ENCODE measurements at places on chromosomes 12 and 14. TPM values are rescaled to one million over a fixed set of nuclear protein-coding genes. Genes with fewer than 3 reads are reported as not detected.

- no peaks in the 10 kb centered on the region for H3K36me3 ChIP-seq
- DNase-seq, result peak; percentile 69
- no peaks in the 10 kb centered on the region for H3K4me1 ChIP-seq
- no peak overlapping the region for H3K27ac ChIP-seq
- no peak overlapping the region for H3K4me3 ChIP-seq
Observed at GRCh38 chr12:6062757-6063735, 61.4 kb downstream of the VWF start.

DNA sequence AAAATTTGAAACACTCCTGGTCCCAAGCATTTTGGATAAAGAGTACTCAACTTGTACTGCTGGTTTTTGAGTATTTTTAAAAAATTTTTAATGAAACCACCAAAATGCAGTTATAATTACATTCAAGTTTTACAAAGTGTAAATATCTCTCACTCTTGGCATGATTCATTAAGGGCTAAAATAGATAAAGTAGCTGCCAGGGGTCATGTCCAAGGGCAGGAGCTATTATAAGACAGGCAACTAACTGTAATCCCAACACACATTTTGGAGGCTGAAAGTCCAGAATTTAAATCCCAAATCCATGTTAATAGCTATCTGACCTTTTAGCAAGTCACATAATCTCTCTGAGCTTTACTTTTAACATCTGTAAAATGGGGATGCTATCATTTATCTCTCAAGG, 207.6 kb downstream of the MED13L start:
- no peak overlapping the region for H3K27ac ChIP-seq
- H3K36me3 ChIP-seq, result no peaks in the 10 kb centered on the region
- H3K4me1 ChIP-seq, result no peaks in the 10 kb centered on the region
- DNase-seq, result no peak
- no peaks in the 10 kb centered on the region for H3K27me3 ChIP-seq

IRF9 gene
- 248 TPM for total RNA-seq

FRMD6 gene
- 1.5 TPM for total RNA-seq

GRCh38 chr12:5429741-5430557, 2.0 kb upstream of the NTF3 start:
- H3K4me3 ChIP-seq, result no peak overlapping the region
- no peaks in the 10 kb centered on the region for H3K36me3 ChIP-seq
- peaks cover 47% of the 10 kb centered on the region for H3K27me3 ChIP-seq
- H3K27ac ChIP-seq, result no peak overlapping the region

DNA sequence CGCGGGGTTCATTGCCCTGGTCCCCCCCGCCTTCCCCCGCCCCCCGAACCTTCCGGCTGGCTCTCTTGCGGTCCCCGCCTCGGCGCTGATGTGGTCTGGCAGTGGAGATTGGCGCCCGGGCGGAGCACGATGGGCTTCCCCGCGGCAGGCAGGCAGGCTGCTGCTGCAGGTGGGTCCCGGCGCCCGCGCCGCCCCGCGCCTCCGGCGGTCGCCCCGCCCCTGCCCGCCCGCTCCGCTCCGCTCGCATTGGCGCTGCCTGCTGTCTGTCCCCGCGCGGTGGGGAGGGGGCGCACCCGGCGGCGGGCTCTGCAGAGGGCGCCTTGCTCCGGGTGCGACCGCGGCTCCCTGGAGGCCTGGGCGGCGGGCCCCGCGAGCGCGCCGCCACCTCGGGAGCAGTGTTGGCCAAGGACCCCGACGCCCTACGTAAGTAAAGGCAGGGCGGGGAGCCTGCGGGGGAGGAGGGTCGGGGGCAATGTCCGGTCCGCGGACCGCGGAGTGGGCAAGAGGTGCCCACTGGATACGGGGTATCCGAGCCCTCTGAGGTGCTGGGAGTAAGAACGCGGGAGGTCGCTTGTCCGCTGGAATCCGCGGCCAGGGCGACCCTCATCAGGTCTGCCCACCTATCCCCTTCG, at the start of gene AKAP5:
TSS of gene AKAP5 (plus strand) at position 309 of the 632 bp plus-strand sequence. CDS start 2,896 bp downstream, outside the sequence.
- H3K36me3 ChIP-seq, result peaks cover 2% of the 10 kb centered on the region
- H3K4me3 ChIP-seq, result peak within 1 kb of the TSS; percentile 70
- no peak within 1 kb of the TSS for H3K27ac ChIP-seq
- H3K4me1 ChIP-seq, result peaks cover 12% of the 10 kb centered on the region
- DNase-seq, result peak; percentile 46
- no peaks in the 10 kb centered on the region for H3K27me3 ChIP-seq
